ENCODE measurements at places on chromosomes 12 and 14.

DNA sequence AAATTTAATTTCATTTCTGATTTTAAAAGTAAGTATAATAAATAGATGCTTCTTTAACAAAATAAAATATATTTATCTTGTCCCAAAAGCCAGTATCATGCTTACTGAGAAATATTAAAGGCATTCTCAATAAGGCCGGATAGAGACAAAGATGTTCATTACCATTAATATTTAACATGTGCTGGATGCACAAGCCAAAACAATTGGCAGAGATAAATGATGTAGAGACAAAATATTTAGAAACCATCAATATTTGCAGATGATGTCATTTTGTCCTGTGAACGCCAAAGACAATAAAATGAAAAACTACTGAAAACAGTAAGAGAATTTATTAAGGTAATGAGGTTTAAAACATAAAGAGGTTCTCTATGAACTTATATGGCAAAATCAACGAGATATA, 313.5 kb downstream of the ITPR2 start:
- DNase-seq: no peak

GRCh38 chr12:124284368-124284767, 10.5 kb upstream of the RFLNA start:
- DNase-seq: no peak

DNA sequence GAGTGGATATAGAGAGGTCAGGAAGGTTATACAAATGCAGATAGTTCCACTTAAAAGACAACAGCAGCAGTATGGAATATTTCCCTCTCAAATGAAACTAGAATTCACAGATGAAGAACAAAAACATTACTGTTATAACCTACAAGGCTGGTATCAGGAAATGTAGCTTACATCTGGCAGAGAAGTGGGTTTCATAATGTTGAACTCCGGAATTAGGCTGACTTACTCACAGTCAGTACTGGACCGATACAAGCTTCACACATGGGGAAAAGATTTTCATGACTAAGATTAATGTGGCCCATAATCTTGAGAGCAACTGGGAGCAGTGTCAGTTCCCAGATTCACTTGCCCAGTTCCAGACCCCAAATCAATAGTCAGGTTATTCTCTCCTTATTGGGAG, 353.9 kb downstream of the DUSP6 start:
- DNase-seq: no peak

DNA sequence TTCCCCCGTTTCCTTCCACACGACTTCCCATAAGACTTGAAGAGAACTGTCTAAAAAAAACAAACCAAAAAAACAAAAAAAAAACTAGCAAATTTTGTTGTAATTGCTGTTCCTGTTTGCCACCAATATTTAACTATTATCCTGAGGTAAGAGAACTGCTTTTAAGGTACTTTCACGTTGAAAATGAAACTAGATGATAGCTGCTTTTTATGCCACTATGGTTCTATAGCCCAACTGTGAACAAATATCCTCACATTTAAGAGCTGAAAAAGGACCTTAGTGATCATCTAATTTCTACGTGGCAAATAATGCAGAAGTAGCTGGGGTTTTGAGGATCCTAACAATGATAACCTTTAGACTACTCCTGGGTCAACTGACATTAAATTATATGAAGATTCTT, 98.6 kb downstream of the TAOK3 start:
- no peak for DNase-seq

DNA sequence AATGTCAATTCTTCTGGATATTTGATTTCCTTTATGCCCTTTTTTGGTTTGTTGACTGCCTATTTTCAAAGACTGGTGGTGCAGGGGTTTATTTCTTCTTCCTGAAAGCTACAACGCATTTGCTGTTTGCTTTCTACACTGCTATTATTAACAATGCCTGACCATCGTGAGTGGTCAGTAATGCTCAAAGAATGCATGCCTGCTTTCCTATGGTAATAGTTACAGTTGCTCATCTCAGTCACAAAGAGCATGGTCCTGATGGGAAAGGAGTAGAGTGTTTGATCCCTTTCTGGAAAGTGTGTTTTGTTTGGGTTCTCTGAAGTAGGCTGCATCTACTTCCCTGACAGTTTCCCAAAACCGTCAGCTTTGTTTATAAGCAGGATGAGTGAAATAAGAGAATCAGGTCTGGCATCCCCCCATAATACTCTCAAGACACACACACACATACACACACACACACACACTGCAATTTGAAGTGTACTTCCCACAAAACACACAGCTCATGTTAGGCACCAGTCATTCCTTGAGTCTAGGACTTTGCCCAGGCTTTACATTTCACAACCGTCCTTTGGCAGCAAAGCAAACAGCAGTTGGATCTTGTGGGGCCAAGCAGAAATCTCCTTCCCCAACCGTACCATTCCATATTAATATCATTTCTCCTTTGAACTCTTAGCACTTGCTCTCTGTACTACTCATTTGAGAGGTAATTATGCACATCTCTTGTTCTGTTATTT, 56.6 kb downstream of the SUDS3 start:
- no peak for DNase-seq

- DNase-seq: no peak
These were observed 735 bp downstream of the RNASE6 start for GRCh38 chr14:20781803-20782202.

GRCh38 chr12:56772625-56773024, 9.5 kb downstream of the HSD17B6 start:
- DNase-seq: no peak

All from retinal pigment epithelial cell (primary cell).